Stimulated activated CD4-positive, alpha-beta T cell treated with anti-CD3 and anti-CD28 coated beads, Interleukin-1b, Interleukin-23, amount 100 ng/mL, for 4 hours (primary cell): ENCODE measurements at places on chromosomes 7 and 10.

GRCh38 chr10:100806356-100806645 lies 60.9 kb downstream of the PAX2 start:
- no peak for DNase-seq

- DNase-seq: no peak
Measured at GRCh38 chr10:8229153-8229552, 174.7 kb downstream of the GATA3 start.

DNA sequence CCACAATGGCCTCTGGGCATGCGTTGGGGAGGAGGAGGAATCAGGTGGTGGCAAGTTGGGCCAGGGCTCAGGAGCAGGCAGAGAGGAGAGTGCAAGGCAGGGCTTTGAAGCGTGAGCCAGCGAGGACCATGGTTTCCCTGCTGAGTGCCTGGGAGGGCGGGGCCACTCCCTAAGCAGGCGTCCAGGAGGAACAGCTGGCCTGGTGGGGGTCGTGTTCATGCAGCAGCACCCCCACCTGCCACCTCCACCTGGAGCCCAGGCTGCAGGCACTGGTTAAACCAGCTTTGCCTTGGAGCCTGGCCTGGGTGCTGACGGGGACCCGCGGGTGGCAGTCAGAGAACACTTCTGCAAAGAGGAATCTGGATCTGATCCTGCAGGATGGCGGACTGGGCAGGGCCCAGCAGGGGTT lies 24.2 kb upstream of the AQP1 start:
- DNase-seq: no peak

DNA sequence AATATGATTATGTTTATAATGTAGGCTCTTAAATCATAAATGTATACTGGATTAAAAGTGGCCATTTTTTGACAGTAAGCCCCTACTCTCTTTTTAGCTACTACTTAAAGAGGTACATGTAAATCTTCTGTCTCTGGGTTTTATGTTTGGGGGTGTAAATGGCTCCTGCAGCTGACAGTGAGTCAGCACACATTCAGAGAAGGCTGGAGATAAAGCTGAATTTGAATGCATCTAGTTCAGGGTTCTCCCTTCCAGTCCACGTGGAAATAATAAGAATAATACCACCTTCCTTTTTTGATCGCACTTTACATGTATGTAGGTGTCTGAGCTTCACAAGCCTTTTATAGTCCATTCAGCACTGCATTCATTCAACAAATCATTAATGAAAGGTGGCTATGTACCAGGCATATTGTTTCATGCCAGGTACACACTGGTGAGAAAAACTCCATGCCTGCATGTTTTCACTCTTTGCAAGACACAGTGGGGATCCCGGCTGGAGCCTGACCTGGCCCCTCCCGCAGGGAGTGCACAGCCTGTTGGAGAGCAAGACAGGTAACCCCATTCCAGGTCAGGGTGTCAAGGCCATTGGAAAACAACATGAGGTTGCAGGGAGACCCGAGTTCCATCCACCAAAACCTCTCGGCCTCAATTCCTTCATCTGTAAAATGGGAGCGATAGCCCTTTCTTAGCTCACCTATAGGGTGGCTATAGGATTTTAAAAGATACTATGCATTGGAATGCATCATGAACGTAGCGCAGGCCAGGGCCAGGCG lies 107.5 kb upstream of the ANLN start:
- DNase-seq: no peak

GRCh38 chr10:13978533-13979115 lies 352.1 kb downstream of the FRMD4A start:
- DNase-seq: no peak

GRCh38 chr7:24573554-24574338 lies 494 bp downstream of the PALS2 start:
- DNase-seq: peak; percentile 48

DNA sequence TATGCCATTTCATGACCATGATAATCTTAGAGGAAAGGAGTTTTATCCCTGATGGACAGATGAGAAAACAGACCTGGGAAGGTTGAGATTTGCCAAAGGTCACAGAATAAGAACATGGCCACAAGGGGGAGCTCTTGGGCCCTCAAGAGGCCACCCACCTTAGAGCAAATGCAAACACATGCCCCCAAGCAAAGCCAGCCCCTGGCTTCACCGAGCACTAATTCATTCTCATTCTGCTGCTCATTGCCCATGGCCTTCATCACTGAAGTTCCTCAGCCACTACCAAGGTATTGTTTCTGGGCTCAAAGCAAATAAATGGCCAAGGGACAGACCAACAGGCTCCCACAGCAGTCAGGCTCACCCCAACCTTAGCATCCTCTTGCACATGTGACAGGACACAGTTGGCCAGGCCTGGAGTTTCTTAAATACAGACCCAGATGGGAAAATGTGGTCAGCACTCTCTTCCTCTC lies 44.2 kb downstream of the PDLIM1 start:
- DNase-seq: peak; percentile 37
